ENCODE measurements at places on chromosomes 6 and 20. TPM values are rescaled to one million over a fixed set of nuclear protein-coding genes. Genes with fewer than 3 reads are reported as not detected.

Gene OR2H1
- total RNA-seq: not detected

Gene CEP85L
- total RNA-seq: 10.0 TPM

DNA sequence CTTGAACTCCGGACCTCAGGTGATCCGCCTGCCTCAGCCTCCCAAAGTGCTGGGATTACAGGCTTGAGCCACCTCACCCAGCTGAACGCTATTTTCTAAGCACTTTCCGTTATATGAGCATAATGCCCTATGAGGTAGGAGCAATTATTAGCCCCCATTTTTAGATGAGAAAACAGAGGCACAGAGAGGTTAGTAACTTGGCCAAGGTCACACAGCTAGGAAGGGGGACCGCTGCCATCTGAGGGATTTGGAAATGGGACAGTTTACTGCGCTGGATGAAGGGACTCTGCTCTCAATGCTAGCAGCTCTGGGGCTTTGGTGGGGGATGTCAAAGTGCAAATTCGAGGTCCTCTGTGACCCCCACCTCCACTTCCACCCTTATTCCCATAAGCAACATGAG is 62.5 kb downstream of the BCAS4 start:
- H3K27me3 ChIP-seq: no peaks in the 10 kb centered on the region
- peaks cover 19% of the 10 kb centered on the region for H3K4me1 ChIP-seq
- no peak overlapping the region for H3K4me3 ChIP-seq
- H3K27ac ChIP-seq: no peak overlapping the region

DNA sequence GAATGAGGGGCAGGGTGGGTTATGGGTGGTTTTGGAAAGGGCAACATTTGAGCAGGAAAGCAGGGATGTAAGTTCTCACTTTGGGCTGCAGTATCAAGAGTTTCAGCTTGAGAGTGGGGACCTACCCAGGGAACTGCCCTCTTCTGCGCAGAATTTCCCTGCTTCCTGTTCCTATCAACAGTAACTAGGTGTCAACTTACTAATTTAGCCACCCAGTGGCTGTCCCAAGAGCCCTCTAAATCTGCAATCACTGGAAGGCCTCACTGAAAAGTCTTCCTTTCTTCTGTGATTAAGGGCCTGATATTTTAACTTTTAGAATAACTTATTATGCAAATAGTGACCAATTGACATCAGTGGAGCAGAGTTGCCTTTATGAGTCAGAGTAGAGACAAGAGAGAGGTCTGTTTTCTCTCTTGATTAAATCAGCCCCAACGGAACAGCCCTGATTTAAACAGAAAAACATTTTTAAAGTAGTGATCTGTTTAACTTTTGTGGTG is 118.2 kb upstream of the RIPOR2 start:
- no peaks in the 10 kb centered on the region for H3K36me3 ChIP-seq
- H3K4me1 ChIP-seq: peaks cover 14% of the 10 kb centered on the region
- no peak for DNase-seq
- H3K27ac ChIP-seq: no peak overlapping the region
- H3K4me3 ChIP-seq: no peak overlapping the region

DNA sequence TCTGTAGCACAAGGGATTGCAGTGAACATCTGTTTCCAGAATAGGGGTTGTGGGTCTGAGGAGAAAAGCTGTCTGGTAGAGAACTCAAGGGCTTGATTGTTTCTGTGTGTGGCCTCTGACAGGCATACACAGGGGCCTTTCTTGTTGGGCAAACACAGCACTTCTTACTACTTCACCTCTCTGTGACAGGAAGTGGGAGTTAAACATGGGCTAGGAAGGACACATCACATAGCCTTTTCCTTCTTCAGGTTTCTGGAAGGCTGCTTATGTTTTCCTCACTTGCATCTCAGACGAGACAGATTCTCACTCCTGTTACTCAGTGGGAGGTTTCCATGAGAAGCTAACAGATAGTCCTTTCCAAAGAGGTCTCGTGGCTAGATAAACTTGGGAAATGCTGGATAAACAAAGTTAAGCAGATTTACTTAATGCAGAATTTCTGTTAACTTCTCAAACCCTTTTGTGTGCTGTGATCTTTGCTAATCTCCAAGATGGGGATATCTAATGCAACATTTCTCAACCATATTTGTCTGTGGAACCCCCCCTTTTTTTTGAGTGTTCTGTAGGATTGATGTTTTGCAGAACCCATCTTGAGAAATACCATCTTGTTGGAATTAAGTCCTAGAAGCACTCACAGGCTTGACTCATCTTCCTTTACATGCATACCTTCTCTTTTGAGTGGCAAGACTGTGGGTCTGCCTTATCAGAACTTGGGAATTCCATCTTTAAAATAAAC is 41.9 kb upstream of the RNF8 start:
- no peaks in the 10 kb centered on the region for H3K4me1 ChIP-seq
- H3K27ac ChIP-seq: no peak overlapping the region
- H3K36me3 ChIP-seq: peaks cover 20% of the 10 kb centered on the region

GRCh38 chr6:157668713-157669112 is 154.3 kb upstream of the SNX9 start:
- peaks cover 22% of the 10 kb centered on the region for H3K4me1 ChIP-seq
- no peak overlapping the region for H3K27ac ChIP-seq
- H3K27me3 ChIP-seq: no peaks in the 10 kb centered on the region
- H3K36me3 ChIP-seq: no peaks in the 10 kb centered on the region
- no peak overlapping the region for H3K4me3 ChIP-seq

- H3K4me3 ChIP-seq: no peak overlapping the region
- H3K36me3 ChIP-seq: peaks cover 25% of the 10 kb centered on the region
- no peak overlapping the region for H3K27ac ChIP-seq
- no peaks in the 10 kb centered on the region for H3K27me3 ChIP-seq
- DNase-seq: no peak
- no peaks in the 10 kb centered on the region for H3K4me1 ChIP-seq
Observed at GRCh38 chr6:37481711-37482605, 17.7 kb downstream of the CCDC167 start.

DNA sequence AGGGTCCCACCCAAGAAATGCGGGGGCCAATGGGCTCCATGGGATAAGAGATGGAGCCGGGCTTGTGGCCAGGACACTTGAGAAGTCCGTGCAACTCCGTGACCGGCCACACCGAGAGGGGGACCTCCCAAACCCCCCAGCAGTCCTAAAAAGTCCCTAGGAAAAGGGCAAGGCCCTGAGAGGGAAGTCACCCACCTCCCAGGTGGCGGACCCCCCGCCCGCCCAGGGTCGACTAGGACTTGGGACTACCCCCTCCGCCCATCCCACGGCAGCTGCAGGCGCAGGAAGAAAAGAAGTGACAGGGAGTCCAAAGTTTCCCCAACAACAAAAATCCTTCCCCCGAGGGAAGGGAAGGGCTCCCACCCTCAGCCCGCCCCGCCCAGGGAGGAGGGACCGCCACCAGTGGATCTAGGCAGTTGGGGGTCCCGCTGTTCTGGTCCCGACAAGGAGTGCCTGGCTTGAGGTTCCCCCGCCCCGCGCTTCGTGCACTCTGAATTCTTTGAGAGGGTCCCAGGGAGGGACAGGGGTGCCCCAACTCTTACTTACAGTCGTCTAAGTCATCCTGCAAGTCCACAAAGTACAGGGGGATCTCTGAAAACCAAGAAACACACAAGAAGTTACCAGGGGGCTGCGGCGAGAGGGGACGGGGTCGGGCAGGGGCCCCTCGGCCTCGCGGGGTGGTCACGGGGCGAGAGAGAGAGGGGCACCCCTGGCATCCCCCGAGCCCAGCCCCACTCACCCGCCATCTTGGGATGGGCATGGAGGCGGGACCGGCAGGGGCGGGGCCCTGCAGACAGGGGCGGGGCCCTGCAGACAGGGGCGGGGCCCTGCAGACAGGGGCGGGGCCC is 611 bp upstream of the RAB22A start:
- H3K4me1 ChIP-seq: peaks cover 18% of the 10 kb centered on the region
- DNase-seq: peak; percentile 36
- H3K27me3 ChIP-seq: no peaks in the 10 kb centered on the region
- peak overlapping the region; percentile 67 for H3K27ac ChIP-seq
- peak overlapping the region; percentile 71 for H3K4me3 ChIP-seq

All from MCF 10A (cell line).